Activated naive CD4-positive, alpha-beta T cell treated with Interleukin-2 at 50 U/mL for 16 hours (primary cell): ENCODE measurements at places on chromosomes 7 and 10.

- no peak for DNase-seq
Observed at GRCh38 chr10:4068629-4069028, 283.6 kb upstream of the KLF6 start.

- no peak for DNase-seq
Observed at GRCh38 chr10:26557641-26558014, 119.5 kb downstream of the APBB1IP start.

DNA sequence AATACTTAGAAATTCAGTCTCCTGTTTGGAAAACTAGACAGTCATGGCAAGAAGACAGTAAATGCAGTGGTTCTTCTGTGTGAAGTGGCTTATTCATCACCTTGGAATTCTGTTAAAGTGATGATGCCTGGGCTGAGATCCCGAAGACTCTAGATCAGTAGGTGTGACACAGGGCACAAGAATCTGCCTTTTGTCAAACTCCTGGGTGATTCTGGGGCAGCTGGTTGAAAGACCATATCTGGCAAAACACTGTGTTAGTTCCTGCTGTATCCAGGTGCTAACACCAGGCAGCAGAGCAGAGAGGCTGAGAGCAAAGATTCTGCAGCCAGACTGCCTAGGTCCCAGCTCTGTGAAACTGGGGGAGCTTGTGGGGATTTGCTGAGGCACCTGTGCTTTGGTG is 26.5 kb downstream of the MRC1 start:
- no peak for DNase-seq

GRCh38 chr7:92847305-92847704 is 10.9 kb upstream of the CDK6 start:
- DNase-seq: no peak

- DNase-seq: no peak
Observed at GRCh38 chr7:120867932-120868331, 10.0 kb upstream of the TSPAN12 start.

GRCh38 chr7:100374601-100375000 is 1.3 kb downstream of the PILRA start:
- DNase-seq: no peak

DNA sequence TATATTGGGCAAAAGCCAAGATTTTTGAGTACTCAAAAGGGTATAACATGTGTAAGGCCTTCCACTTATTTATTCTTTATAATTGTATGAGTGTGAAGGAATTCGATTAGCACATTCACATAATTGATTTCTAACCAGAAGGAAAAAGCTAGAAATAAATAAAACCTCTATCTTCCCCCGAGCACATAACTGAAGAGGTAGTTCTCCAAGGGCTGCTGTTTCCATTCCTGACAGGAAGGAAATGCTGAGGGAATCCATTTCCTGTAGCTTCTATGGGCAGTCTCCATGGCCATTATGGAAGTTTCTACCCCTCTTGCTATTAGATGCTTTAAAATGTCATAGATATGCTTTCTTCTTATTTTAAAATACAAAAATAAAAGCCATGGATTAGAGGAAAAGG is 70.5 kb upstream of the ABCB5 start:
- DNase-seq: no peak
